ENCODE measurements at places on chromosomes 7 and 10.

- no peak for DNase-seq
Observed at GRCh38 chr7:43761382-43761781, 2.9 kb downstream of the BLVRA start.

- DNase-seq, result no peak
Observed at GRCh38 chr7:95018021-95018420, 110.6 kb downstream of the PPP1R9A start.

DNA sequence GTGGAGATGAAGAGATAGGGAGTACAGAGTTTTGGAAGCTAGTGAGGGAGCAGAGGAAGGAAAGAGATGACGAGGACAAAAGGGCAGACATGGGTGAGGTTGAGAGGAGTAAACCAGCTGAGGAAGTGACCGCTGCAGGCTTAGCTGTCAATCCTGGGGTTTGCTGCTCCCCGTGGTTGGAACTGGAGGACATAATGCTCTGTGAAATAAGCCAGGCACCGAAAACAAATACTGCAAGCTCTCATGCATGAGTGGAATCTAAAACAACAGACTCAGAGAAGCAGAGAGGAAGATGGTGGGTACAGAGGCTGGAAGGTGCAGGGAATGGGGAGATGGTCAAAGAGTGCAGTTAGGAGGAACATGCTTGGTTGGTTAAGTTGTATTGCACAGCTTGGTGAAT lies 482.2 kb upstream of the C7orf33 start:
- DNase-seq, result no peak

GRCh38 chr7:84912993-84913635 lies 273.7 kb downstream of the SEMA3D start:
- no peak for DNase-seq

GRCh38 chr10:124053971-124054370 lies 39.4 kb downstream of the CHST15 start:
- DNase-seq, result no peak

DNA sequence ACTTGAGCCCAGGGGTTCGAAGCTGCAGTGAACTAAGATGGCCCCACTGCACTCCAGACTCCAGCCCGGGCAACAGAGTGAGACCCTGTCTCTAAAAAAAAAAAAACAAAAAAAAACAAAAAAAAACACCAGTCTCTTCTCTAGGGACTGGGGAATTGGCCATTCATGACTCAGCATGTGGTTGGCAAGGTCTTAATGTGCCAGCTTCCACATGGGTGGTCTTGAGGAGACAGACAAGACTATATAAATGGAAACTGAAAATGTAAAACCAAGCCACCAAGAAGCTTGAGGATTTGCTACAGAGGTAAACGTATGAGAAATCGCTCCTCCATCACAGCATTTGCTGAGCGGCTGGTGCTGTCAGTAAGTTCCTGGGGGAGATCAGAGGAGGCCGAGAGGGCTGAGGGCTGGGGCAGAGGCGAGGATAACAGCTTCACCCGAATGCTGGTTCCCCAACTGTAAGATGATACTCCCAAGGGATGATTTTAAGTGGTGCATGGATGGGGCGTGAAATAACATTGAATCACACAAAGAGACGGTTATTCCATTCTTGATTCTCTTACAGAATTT lies 128.7 kb downstream of the C10orf105 start:
- no peak for DNase-seq

GRCh38 chr7:128036226-128036940 lies 5.1 kb upstream of the LRRC4 start:
- no peak for DNase-seq

DNA sequence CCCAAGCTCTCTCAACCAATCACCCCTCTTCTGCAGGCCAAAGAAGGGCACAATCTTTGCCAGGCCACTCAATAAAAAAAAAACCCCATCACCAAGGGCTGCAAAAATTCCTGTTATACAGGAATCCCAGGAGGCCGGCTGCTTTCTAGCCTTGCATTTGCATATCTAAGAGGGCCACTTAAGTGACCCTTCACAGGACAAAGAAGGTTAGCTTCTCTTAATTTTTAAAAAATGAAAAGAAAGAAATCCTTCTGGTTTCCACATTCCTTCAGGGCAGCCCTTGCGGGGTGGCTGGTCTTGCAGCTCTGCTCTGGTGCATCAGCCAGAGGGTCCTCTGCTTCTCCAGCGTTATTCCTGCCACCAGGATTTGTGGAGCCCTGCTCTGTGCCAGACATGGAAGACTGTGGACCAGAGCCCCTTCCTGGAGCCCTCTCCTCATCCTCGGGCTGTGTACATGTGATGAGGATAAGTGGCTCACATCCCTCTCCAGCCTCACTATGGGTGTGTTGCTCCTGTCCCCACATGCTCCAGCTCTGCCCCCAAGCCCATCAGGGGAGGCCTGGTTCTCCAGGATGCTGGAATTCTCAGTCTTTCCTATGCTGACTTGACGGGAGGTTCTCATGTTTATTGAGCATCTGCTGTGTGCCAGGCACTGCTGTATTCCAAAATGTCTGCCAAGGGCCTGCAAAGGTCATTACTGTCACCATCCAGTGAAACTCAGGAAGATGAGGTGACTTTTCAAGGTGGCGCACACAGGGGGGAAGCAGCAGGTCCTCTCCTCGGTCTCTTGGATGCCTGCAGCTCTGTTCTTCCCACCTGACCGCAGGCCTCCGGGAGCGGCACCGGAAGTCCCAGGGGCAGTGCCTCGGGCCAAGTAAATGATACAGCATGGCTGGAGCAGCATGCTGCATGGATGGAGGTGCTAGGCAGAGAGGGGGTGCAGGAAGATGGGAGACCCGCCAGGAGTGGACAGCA lies 67.7 kb downstream of the ARHGAP22 start:
- no peak for DNase-seq

- no peak for DNase-seq
Observed at GRCh38 chr7:2209961-2210323, 22.8 kb downstream of the MAD1L1 start.

- no peak for DNase-seq
Observed at GRCh38 chr10:3720228-3721019, 64.6 kb downstream of the KLF6 start.

GRCh38 chr10:37576154-37576553 lies 281.3 kb downstream of the ZNF248 start:
- DNase-seq, result no peak

GRCh38 chr7:27579565-27579964 lies 83.1 kb downstream of the HIBADH start:
- DNase-seq, result no peak

GRCh38 chr7:98737176-98737575 lies 120.1 kb downstream of the NPTX2 start:
- DNase-seq, result no peak

DNA sequence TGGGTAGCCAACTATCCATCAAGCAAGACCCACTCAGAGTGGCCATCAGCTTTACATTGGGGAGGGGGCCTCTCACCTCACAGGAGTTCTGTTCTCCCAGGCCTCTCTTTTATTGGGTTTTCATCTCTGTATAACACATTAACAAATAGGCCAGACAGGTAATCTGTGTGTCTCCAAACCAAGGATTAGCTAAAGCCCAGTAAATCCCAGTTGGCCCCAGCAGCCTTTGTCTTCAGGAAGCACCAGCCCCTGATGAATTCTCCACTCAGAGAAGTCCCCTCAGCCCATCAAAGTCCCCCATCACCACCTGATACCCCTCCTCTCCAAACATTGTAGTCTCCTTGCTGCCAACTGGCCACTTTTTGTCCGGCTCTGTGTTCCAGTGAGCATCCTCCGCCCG lies 16.9 kb upstream of the SLF2 start:
- no peak for DNase-seq

- DNase-seq, result no peak
Observed at GRCh38 chr10:112562809-112563663, 116.0 kb downstream of the VTI1A start.

GRCh38 chr10:60703266-60704041 lies 74.8 kb upstream of the CDK1 start:
- DNase-seq, result no peak

DNA sequence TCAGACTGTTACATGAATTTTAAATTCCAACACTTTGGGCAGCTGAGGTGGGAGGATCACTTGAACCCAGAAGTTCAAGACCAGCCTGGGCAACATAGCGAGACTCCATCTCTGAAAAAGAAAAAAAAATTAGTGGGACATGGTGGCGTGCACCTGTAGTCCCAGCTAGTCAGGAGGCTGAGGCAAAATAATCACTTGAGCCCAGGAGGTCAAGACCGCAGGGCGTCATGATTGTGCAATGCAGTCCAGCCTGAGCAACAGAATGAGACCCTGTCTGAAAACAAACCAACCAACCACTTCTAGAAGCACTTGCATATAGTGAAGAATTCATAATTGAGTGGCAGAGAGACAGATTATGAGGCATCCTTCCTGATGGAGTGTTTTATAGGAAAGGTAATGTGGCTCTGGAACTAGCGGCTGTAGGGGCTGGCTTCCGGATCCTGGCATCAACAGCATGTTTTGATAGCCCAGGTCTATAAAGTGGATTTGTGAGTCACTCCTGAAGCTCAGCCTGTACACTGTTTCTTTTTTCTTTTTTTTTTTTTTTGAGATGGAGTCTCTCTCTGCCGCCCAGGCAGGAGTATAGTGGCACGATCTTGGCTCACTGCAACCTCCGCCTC lies 40.3 kb upstream of the RSBN1L start:
- DNase-seq, result no peak

DNA sequence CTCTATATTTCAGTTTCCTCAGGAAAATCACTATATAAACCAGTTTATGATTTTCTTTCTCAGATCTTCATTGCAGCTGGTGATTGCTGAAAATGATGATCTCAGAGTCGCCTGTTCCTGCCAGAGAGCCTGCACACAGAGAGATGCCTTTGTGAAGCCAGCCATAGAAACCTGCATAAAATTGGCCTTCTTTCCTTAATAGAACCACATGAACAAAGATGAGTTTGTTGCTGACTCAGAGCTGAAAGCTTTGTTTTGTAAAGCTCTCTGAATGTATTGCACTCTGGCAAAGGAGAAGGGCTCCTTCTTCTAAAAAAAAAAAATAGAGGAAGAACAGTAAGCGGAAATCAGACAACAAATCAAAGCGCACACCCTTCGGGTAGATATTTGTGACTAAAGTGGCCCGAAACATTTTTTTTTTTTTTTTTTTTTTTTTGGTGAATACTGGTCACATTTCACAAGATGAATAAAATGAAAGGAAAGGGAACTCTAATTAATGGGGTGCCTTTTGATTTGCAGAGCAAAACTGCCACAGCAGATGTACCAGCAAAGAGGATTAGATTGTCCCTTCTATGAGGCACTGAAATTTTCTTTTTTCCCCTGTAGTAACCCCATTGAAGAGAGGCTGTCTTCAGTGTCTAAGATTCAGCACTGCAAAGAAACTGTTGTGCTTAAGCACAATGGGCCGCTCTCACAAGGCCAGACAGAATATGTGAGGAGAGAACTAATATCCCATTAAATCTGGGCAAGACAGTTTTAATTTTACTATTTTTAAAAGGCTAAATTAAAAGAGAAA lies 75.1 kb upstream of the PTPRZ1 start:
- DNase-seq, result no peak

All from activated naive CD4-positive, alpha-beta T cell (primary cell).